Fibroblast of the aortic adventitia (primary cell): ENCODE measurements at places on chromosomes 13 and 19.

DNA sequence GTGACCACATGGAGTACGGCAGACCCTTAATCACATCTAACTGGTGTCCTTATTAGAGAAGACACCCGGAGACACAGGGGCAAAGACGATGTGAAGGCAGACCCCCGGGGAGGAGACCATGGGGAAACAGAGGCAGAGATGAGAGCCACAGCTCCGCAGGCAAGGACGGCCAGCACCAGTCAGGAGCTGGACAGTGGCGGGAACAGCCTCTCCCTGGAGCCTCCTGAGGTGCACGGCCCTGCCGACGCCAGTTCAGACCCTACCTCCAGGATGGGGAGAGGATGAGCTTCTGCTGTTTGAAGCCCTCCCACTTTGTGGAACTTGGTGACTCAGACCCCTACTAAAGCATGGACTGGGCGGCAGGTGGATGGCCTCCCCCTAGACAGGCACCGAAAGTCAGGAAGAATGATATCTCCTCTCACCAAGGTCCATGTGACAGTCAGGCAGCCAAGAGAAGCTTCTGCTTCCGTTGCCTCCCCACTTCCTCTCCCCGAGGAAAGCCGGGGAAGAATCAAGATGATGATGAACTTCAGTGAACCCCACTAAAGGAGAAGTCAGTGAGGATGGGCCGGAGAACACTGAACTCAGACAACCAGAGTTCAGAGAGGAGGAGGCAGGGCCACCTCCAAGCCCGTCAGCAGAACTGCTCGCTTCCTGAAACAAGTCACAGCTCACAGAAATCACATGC lies 25.4 kb downstream of the RAB20 start:
- DNase-seq, result no peak

DNA sequence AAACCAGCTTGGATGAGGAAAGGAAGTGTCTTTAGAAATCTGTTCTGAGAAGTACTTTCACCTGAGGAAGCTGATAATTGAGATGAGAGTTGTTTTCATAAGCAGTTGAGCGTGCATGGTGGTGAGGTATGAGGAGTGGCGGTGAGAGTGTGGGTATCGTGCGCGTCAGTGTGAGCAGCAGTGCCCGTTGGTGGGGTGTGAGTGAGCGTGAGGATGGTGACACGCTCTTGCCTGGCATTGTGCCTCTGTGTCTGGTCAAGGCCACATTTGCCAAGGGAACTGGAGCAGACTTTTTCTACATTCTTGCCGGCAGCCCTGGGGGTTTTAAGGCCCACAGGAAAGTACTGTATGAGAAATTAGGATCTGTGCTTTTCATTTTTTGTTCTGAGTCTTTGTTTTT lies 36.5 kb upstream of the TEX29 start:
- no peak for DNase-seq

- DNase-seq, result no peak
Measured at GRCh38 chr19:33399745-33400681, 26.5 kb downstream of the CEBPG start.

DNA sequence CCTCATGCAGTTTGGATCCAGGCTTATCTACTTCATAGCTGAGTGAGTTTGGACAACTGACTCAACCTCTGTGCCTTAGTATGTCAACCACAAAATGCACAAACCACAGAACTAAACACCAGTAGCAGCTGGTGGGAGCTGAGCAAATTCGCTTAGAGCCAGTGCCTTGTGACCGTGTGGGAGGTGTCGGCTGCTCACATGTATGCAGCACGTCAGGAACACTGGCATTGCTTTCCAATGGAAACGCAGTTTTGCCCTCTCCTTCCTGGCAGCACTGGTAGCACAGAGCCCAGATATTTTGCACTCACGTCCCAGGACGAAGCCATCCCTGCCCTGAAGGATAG lies 8.3 kb upstream of the NTN5 start:
- peak; percentile 56 for DNase-seq

DNA sequence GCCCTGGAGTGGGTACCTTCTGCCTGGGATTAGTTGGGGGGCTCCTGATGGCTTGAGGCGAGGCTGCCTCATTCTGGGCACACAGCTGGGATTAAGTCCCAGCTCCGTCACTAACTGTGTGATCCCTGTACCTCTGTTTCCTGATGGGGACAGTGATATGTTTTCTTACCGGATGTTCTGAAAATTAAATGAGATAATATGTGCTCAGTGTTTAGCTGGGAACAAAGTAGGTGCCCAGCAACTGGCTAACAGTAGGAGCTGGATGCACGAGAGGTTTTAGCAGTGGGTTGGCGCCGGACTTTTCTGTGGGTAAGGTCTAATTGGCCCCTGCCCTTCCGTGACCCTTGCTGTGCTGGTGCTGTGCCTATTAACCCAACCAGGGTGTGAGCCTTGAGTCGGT lies 203.4 kb downstream of the URI1 start:
- DNase-seq, result no peak

GRCh38 chr13:54706336-54706735 lies 1677.7 kb downstream of the OLFM4 start:
- no peak for DNase-seq

GRCh38 chr19:4492337-4493103 lies 20.4 kb downstream of the HDGFL2 start:
- no peak for DNase-seq

DNA sequence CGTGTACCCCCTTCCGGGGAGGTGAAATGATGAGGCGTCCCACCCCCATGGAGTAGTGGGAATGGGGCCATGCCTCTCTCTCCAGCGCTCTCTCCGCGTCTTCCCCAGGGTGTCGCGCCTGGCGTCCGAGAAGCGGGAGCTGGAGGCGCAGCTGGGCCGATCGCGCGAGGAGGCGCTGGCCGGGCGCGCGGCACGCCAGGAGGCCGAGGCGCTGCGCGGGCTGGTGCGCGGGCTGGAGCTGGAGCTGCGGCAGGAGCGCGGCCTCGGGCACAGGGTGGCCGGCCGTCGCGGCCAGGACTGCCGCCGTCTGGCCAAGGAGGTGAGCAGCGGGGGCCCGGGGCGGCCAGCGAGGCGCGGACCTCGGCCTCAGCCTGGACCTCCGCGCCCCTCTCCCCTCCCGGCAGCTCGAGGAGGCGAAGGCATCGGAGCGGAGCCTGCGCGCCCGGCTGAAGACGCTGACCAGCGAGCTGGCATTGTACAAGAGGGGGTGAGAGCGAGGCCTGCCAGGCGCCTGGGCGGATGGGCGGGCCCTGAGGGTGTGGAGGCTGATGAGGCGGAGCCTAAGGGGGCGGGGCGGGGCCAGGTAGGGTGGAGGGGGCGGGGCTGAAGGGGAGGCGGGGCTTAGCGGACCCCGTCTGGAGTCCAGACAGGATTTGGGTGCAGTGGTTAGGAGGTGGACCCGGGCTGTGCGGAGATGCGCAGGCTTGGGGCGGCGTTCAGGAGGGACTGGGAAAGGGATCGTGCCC lies 7.7 kb downstream of the PGLYRP1 start:
- DNase-seq, result no peak

DNA sequence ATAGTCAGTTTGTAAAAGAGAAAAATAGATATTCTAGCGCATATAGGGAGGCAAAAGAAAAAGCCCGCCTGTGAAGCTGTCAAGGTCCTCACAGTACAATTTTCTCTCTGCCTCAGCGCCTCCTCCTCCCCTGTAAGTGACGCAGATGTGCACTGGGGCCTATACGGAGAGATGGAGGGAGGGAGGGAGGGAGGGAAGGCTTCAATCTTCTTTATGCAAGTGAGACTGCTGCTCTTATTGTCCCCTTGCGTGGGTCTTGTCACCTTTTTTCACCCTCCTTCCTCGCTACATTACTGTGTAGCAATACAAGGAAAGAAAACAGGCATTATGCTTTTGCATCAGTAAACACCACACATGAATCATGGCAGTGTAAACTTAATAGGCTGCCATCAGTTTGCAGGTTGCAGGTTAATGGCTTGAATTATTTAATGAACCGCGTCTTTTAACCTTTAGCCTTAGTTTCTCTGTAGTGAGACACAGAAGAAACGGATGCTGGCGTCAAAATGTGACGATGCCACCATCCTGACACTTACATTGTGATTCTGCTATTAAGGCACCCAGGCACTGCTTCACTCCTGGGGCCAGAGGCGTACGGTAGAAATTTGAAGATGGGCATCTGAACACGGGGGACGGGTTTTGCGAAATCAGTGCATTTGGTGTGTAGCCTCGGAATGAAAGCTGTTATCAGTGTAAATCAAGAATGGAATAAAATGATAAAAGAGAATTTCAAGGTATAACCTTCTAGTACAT lies at the start of gene KLHL1:
Gene KLHL1, minus strand, starts transcription at position 97 of the 750 bp plus-strand sequence. CDS start 753 bp downstream, outside the sequence.
- no peak for DNase-seq

GRCh38 chr19:13163609-13164342 lies 13.6 kb downstream of the IER2 start:
- DNase-seq, result peak; percentile 81

DNA sequence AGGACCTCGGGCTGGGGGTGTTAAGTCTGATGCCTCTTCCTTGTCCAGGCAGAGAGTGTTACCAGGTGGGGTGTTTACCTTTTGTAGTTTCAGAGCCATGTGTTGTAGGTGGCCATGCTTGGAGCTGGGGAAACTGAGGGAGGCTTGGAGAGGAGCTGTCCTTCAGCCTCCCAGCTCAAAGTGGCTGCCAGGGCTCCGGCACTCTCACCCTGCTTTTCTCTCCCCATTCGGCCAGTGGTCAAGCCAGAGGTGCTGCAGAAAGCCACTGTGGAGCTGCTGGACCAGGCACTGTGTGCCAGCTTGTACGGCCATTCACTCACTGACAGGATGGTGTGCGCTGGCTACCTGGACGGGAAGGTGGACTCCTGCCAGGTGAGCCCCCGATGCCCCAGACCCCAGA lies 17.4 kb downstream of the TIMM13 start:
- DNase-seq, result no peak

DNA sequence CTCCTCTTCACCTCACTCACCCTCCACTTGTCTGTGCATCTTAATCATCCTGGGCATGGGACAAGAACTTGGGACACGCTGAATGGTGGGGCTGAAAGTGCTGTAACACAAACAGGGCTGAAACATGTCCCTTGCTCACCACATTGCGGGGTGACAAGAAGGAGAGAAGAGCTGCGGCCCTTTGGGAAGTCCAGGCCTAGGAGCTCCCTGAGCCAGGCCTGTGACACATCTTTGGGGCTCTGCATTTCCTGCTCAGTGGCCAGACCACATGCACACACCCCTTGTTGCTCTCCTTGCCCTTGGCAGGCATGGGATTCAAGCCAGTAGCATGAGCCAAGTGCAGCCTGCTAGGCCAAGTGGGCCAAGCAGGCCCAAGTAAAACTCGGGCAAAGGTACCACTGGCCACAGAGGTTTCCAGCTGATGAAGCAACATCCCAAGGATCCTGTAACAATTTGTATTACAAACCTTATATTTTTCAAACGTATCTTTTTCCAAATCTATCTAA lies 1384.3 kb upstream of the PCDH20 start:
- DNase-seq, result no peak

- no peak for DNase-seq
Measured at GRCh38 chr13:98925949-98926348, 51.9 kb downstream of the DOCK9 start.
